ENCODE measurements at places on chromosomes 2 and 18.

DNA sequence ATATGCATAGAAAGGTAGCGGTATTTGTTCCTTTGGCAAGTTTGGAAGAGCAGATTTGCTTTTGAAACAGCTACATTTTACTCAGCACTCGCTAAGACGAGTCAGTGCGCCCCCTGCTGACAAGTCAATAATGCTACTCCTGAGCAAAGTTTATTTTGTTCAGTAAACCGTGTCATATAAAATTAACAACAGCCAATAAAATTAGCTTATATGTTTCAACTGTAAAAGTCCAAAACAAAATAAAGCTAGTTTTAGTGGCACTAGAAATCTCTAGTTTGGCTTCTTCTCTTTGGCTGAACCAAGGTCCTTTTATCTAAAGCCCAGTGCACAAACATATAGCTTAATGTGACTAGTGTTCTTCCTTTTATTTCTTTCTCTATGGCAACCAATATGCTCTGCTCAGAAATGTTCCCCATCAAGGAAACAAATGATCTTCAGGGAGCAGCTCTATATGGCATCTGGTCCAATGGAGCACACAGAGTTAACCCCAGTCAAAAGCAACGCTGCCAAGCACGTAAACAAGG is 4.2 kb upstream of the POU3F3 start:
- DNase-seq: peak; percentile 62

GRCh38 chr18:34696671-34697070 is 13.4 kb upstream of the DTNA start:
- no peak for DNase-seq

- DNase-seq: no peak
These were observed 319.9 kb downstream of the MYCN start for GRCh38 chr2:16260041-16260830.

GRCh38 chr2:187775651-187776050 is 221.4 kb upstream of the TFPI start:
- no peak for DNase-seq

DNA sequence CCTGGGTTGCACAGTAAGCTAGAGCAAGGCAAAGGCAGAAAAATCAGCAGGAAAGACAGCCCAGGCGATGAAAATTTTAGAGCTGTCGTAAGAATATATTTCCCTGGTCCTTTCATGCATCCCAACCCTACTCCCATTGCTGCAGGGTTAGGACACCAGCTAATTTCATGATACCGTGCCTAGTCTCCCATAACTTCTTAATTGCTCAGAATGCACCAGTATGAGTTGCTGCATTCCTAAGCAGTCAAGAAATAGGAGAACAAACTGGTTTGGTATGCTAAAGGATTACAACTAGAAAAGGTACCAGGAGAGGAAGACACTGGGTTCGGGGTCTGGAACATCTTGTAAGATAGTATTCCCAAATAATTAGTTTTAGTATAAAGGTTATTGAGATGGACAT is 269.4 kb upstream of the NRXN1 start:
- no peak for DNase-seq

- DNase-seq: no peak
These were observed 197.4 kb downstream of the FBXO15 start for GRCh38 chr18:73950116-73950700.

GRCh38 chr18:13374096-13374467 is 155.5 kb downstream of the LDLRAD4 start:
- no peak for DNase-seq

DNA sequence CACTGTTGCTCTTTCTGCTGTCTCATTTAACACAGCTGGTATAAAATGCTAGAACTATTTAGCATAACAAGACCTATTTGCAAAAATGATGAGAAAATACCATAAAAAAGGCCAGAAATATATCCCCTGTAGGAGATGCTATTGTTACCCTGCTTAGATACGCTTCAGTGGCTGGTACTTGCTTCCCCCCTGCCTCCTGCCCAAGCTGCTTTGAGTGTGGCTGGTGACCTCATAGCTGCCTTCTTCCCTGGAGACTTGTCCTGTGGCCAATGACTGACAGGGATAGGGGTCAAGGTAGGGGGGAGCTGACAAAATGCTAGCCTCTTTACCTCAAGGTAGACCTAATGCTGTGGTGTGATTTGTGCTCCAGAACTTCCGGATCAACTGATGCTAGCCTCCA is 150.2 kb upstream of the ZEB2 start:
- peak; percentile 31 for DNase-seq

- DNase-seq: no peak
These were observed 69.5 kb downstream of the KIAA2012 start for GRCh38 chr2:202142540-202142939.

GRCh38 chr2:133026536-133027177 is 356.7 kb upstream of the LYPD1 start:
- no peak for DNase-seq

- DNase-seq: no peak
These were observed 14.0 kb upstream of the ANKRD62 start for GRCh38 chr18:12079491-12080237.

DNA sequence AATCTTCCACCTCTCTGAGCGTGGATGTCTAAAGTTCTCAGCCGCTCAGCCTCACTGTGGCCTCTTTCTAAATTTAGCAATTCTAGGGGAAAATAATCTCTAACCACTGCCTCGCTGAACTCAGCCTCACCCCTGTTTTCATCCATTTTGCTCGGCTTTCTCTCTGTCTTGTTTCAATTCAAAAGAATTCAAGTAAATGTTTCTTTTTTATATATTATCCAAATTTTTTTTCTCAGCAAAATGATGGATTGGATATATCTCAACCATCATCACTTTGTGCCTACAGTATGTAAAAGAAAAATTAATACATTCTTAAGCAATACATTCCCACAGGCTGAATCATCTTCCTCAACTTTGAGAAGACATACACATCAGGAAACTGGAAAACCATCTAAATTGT is 24.0 kb upstream of the GALNT5 start:
- DNase-seq: no peak

GRCh38 chr2:11750422-11750821 is 4.0 kb downstream of the LPIN1 start:
- peak; percentile 82 for DNase-seq

- DNase-seq: peak; percentile 32
These were observed 112.1 kb downstream of the NFATC1 start for GRCh38 chr18:79507546-79508480.

- DNase-seq: no peak
These were observed 142.2 kb downstream of the RAPGEF4 start for GRCh38 chr2:172877826-172878225.

GRCh38 chr18:44851856-44852621 is 171.4 kb downstream of the SETBP1 start:
- no peak for DNase-seq

DNA sequence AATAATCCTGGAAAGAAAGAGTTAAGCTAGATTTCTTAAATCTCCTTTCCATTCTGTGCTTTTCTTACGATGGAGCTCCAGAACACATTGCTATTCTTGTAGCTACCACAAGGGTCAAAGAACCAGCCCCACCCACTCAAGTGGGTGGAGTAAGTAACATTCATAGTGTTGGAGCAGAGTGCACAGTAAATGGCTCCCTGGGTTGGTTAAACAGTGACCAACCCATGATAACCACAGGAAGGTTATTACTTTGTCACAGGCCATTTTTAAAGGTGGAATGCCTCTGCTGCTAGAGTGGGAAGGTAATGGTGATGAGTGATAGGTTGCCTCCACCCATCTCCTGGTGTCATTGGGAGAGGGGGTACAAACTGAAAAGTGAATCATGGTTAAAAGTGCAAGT is 13.9 kb downstream of the ARPC2 start:
- DNase-seq: peak; percentile 44

GRCh38 chr2:46701152-46701551 is 214.5 kb downstream of the MCFD2 start:
- no peak for DNase-seq

- DNase-seq: no peak
These were observed 9.8 kb downstream of the ACP1 start for GRCh38 chr2:274503-274902.

DNA sequence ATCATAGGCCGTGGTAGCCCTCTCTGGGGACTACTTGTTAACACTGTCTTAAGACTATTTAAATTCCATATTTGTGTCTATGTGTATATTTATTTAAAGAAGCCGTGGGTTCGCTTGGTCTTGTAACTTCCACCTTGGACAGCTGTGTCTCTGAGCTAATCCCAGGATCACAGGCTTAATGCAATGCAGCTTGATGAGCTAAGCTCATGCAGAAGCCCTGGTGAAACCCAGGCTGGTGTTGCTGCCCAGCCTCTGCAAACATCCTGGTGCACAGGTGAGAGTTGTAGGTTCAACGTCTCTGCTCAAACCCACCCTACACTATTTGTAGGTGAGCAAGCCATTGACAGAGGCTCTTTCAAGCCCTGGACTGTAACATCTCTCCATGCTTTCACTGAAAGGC is 211.8 kb downstream of the FAM210A start:
- DNase-seq: no peak

DNA sequence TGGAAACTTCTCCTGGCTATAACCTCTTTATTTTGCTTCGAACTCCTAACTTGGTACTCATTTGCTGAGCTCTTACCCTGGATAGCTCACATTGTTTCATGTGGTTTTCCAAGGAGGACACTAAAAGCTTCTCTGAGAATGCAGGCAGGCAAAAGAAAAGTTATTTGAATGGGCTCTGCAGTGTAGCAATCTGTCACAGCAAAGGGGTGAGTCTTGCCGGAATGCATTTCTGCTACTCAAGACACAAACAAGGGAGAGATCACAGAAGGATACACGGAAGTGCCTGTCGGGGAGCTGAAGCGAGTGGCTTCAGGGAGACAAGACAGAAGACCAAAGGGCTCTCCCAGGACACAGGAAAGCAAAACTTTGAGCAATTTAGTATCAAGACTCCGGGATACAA is 265.4 kb downstream of the SS18 start:
- no peak for DNase-seq

DNA sequence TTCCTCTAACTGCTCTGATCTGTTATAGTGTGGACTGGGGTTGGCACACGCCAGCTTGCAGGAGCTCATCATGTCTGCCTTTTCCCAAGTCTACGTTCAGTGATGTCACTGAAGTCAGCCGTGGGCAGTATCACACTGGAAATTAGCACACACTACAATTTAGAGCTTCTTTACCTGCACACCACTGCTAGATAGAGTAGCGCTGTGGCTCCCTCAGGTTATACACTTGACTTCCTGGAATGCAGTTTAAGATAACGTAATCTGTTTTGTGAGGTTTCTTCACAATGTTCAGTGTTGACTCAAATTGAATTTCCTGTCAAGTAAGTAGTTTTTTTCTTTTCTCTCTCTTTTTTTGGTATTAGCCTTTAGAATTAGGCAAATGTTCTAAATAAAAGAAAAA is 487.2 kb downstream of the DCDC2C start:
- no peak for DNase-seq

DNA sequence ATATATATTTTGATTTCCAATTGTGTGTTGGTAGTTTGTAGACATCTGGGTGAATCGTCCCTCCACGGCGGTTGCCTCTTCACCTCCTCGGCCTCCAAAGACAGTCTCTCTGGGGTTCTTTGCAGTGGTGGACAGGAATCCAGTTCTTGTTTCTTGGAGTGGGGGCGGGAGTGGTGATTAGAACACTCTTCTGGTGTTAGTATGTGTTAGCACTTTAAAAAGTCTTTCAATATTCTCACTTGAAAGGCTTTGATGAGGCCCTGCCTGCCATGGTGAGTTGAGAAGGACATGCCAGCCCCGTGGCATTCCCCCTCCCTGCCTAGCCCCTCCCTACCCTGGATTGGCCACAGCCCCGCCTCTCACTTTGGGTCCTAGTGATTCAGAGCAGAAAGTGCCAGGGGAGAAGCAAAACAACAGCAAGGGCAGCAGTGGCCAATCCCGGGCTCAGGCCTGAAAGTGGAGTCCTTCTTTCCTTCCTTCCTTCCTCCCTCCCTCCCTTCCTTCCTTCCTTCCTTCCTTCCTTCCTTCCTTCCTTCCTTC is 316.8 kb upstream of the HS6ST1 start:
- no peak for DNase-seq

- no peak for DNase-seq
These were observed 9.1 kb downstream of the SMIM21 start for GRCh38 chr18:75418293-75419005.

GRCh38 chr2:201298462-201299052 is 38.2 kb downstream of the CASP8 start:
- DNase-seq: no peak

- no peak for DNase-seq
These were observed 39.9 kb upstream of the CREG2 start for GRCh38 chr2:101427240-101427639.

GRCh38 chr2:64485961-64486360 is 32.0 kb downstream of the LGALSL start:
- DNase-seq: no peak

DNA sequence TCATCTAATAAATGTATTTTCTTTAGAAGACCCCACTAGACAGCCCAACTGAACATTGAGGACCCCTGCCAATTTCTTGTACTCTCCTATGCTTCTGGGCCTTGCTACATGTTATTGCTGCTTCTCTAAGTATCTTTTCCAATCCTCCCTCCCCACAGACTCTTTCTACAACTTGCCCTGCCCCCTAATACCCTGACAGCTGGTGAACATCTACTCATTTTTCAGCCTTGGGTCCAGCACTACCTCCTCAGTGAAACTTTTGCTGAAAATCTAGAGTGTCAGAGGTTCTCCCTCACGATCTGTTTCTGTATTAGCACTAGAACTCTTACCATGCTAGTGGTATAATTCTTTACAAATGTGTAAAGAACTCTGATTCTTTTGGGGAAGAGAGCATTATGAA is 106.8 kb upstream of the SIX3 start:
- no peak for DNase-seq

- DNase-seq: no peak
These were observed 125.8 kb upstream of the PGAP1 start for GRCh38 chr2:197052356-197052755.

GRCh38 chr18:25979369-25980040 is 110.9 kb downstream of the SS18 start:
- DNase-seq: no peak

- no peak for DNase-seq
These were observed 61.2 kb downstream of the MOGAT1 start for GRCh38 chr2:222732489-222733178.

DNA sequence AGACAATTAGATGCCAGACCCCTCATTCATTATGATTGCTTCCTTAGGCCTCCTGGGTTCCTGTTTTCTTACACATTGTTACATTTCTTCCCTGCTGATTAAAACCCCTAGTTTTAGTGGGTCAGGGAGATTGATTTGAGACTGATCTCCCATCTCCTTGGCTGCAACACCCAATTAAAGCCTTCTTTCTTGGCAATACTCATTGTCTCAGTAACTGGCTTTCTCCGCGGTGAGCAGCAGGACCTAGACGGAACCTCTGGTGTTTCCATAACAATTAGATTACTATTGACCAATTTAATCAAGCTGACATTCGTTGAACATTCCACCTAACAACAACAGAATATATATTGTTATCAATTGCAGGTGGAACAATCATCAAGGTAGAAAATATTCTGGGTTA is 1676.4 kb upstream of the SLC39A10 start:
- DNase-seq: no peak

- peak; percentile 62 for DNase-seq
These were observed 1.2 kb downstream of the SEMA4C start for GRCh38 chr2:96868555-96869280.

DNA sequence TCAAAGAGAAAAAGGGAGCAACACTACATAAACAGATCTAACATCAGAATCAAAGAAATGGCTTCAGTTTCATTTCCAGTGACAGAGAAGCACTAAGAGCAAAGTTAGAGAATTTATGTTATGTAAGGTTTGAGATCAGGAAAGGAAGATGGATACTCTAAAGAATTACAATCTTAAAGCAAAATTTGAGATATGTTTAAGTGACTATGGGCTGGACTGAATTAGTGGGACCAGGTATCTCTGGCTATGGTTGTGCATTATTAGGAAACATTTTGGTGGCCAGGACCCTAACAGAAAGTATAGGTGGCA is 208.2 kb downstream of the CCDC178 start:
- no peak for DNase-seq
